ENCODE measurements at places on chromosomes 4 and X. TPM values are rescaled to one million over a fixed set of nuclear protein-coding genes. Genes with fewer than 3 reads are reported as not detected.
A peak's percentile ranks its signal among the peaks of the same experiment; 100 is the strongest.

Gene OTC
- not detected for total RNA-seq

Gene ARAP2
- 35.6 TPM for total RNA-seq

Gene MAGEC2
- not detected for total RNA-seq

Gene OTUD6A
- total RNA-seq: not detected

Gene PDCL2
- not detected for total RNA-seq

GRCh38 chr4:101032541-101032940 is 314.8 kb downstream of the PPP3CA start:
- no peak overlapping the region for H3K27ac ChIP-seq
- no peaks in the 10 kb centered on the region for H3K27me3 ChIP-seq
- no peaks in the 10 kb centered on the region for H3K4me1 ChIP-seq
- peaks cover 26% of the 10 kb centered on the region for H3K36me3 ChIP-seq
- no peak overlapping the region for H3K4me3 ChIP-seq

GRCh38 chrX:24760363-24761000 is 66.8 kb downstream of the POLA1 start:
- no peak for DNase-seq
- H3K4me3 ChIP-seq: no peak overlapping the region
- no peaks in the 10 kb centered on the region for H3K27me3 ChIP-seq
- no peak overlapping the region for H3K27ac ChIP-seq
- no peaks in the 10 kb centered on the region for H3K4me1 ChIP-seq

DNA sequence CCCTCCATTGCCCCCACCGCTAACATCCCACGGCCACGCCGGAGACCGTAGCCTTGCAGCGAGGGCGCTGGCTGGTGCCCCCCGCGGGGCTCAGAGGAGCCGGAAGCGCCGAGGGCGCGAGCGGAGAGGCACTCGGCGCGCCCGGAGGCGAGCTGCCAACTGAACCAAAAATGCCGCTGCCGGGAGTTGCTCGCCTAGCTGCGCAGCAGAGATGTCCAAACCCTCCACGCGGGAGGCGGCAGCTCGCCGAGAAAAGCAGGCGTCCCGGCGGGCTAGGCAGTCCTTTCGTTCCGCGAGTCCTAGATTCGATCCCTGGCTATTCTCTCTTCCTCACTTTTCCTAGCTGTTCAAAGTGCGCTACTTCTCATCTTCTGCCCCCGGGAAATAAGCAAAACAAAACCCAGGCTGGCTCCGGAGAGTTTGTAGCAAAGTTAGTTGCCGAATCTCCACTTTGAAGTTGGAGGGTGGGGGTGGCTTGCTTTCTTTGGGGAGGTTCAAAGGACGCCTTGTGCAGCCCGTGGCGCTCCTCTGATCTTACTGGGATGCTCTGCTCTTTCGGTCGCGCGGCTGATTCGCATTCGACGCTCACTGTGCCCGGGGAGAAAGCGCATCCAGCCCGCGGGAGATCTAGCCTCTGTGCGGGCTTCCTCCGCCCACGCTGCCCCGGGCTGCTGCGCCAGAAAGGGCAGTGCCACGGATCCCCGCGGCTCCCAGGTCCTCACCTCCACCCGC is 723 bp downstream of the NKX6-1 start:
- H3K27me3 ChIP-seq: peaks cover 67% of the 10 kb centered on the region
- H3K27ac ChIP-seq: peak overlapping the region; percentile 18
- H3K36me3 ChIP-seq: no peaks in the 10 kb centered on the region
- peak overlapping the region; percentile 54 for H3K4me3 ChIP-seq

DNA sequence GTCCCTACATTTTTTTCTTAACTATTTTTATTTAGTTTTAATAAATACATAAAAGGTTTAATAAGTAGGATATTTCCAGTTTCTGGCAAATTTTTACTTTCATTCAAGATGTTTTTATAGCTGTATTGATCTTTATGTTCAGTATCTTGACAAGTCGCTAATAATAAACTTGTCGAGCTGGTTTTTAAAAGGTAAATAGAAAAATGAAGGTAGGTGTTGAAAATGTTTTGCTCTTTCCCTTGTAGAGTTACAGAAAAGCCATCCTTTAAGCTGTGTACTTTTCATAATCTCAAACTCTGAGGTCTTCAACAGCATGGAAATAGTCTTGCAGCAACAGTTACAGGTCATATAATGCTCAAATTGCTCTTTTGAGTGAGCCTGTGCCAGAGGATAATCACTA is 52.6 kb downstream of the RS1 start:
- no peaks in the 10 kb centered on the region for H3K27me3 ChIP-seq
- H3K27ac ChIP-seq: peak overlapping the region; percentile 66
- H3K4me3 ChIP-seq: no peak overlapping the region

- H3K27me3 ChIP-seq: peaks cover 5% of the 10 kb centered on the region
- no peak for DNase-seq
- H3K36me3 ChIP-seq: no peaks in the 10 kb centered on the region
- H3K27ac ChIP-seq: no peak overlapping the region
Observed at GRCh38 chr4:152011469-152011868, 250.7 kb upstream of the GATB start.

DNA sequence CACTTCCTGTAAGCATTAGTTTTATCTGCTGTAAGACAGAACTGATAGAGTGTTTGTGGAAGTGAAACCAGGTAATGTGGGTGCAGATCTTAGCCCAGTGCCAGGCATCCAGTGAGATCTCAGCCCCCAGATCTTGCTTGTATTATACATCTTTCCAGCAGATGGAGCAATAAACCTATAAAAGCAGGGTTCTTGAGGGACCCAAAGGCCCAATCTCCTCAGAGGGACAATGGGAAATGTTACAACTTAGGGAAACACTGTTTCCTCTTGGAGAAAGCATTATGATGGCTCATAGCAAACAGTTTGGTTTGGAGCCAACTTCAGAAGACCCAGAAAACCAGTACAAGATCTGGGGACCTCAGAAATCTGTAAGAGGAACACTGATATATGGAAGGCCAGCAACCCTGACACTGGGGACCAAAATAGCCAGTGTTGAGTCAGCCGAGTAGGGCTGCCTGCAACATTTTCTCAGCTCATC is 206.3 kb downstream of the SLC7A11 start:
- no peak overlapping the region for H3K4me3 ChIP-seq
- no peak overlapping the region for H3K27ac ChIP-seq
- DNase-seq: peak; percentile 70

GRCh38 chr4:121139533-121140222 is 24.4 kb downstream of the TNIP3 start:
- DNase-seq: no peak
- no peak overlapping the region for H3K4me3 ChIP-seq
- no peak overlapping the region for H3K27ac ChIP-seq
- H3K27me3 ChIP-seq: no peaks in the 10 kb centered on the region
- H3K36me3 ChIP-seq: no peaks in the 10 kb centered on the region
